ENCODE measurements at places on chromosomes 1 and 21. TPM values are rescaled to one million over a fixed set of nuclear protein-coding genes. Genes with fewer than 3 reads are reported as not detected.

The SLC35F3 gene
- polyA plus RNA-seq, result 2.0 TPM

The AMY1A gene
- not detected for polyA plus RNA-seq

The CACNA1E gene
- polyA plus RNA-seq, result not detected

The VWA5B1 gene
- not detected for polyA plus RNA-seq

The OR10Z1 gene
- polyA plus RNA-seq, result not detected

The LY9 gene
- polyA plus RNA-seq, result not detected

The VCAM1 gene
- polyA plus RNA-seq, result 806 TPM

The DIO1 gene
- not detected for polyA plus RNA-seq

The SLC45A3 gene
- polyA plus RNA-seq, result 7.8 TPM

The RSPH1 gene
- polyA plus RNA-seq, result 0.43 TPM

The KLHDC7A gene
- polyA plus RNA-seq, result not detected

The AGT gene
- 23.8 TPM for polyA plus RNA-seq

The LCE1A gene
- not detected for polyA plus RNA-seq

The MRPL20 gene
- polyA plus RNA-seq, result 255 TPM

The LGR6 gene
- not detected for polyA plus RNA-seq

The ACTN2 gene
- polyA plus RNA-seq, result 814 TPM

The ARID1A gene
- 43.1 TPM for polyA plus RNA-seq

The TMOD4 gene
- polyA plus RNA-seq, result 0.44 TPM

The CELA3A gene
- not detected for polyA plus RNA-seq

The EDARADD gene
- polyA plus RNA-seq, result 0.70 TPM

The ARHGAP29 gene
- polyA plus RNA-seq, result 8.1 TPM

The C1orf87 gene
- not detected for polyA plus RNA-seq

The PTGER3 gene
- 1.5 TPM for polyA plus RNA-seq

The KRTAP12-2 gene
- polyA plus RNA-seq, result not detected

The TIE1 gene
- 4.3 TPM for polyA plus RNA-seq

The C8B gene
- not detected for polyA plus RNA-seq

The FAM72C gene
- 3.3 TPM for polyA plus RNA-seq

The GIPC2 gene
- polyA plus RNA-seq, result 0.06 TPM

The RPRD2 gene
- polyA plus RNA-seq, result 36.1 TPM

The KANK4 gene
- 2.8 TPM for polyA plus RNA-seq

Measured in cardiac muscle cell (in vitro differentiated cells and primary cell).